ENCODE measurements at places on chromosomes 2 and 18.

- DNase-seq: no peak
Observed at GRCh38 chr2:159444754-159445153, 158.3 kb upstream of the WDSUB1 start.

DNA sequence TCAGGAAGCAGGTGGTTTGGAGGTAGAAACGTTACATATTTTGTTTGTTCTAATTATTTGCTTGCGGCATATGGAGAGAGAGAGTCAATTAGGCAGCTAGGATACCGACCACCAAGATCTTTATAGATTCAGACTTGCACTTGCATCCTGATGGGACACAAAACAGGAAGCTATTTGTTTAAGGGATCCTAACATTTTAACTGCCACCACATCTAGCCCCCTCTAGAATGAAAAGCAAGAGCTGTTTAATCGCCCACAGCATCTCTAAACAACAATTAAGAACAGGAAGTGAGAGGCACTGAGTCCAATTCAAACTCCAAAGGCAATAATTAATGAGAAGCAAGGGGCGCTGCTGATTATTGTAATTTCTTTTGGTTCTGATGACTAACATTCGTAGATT is 182.0 kb upstream of the LINC00305 start:
- DNase-seq: no peak

- DNase-seq: no peak
Observed at GRCh38 chr2:191638802-191639172, 39.1 kb upstream of the NABP1 start.

- DNase-seq: no peak
Observed at GRCh38 chr2:11669454-11670291, at the start of gene NTSR2. Gene NTSR2, minus strand, starts transcription at chr2:11670195. Its CDS starts 66 bp downstream, at chr2:11670129.

DNA sequence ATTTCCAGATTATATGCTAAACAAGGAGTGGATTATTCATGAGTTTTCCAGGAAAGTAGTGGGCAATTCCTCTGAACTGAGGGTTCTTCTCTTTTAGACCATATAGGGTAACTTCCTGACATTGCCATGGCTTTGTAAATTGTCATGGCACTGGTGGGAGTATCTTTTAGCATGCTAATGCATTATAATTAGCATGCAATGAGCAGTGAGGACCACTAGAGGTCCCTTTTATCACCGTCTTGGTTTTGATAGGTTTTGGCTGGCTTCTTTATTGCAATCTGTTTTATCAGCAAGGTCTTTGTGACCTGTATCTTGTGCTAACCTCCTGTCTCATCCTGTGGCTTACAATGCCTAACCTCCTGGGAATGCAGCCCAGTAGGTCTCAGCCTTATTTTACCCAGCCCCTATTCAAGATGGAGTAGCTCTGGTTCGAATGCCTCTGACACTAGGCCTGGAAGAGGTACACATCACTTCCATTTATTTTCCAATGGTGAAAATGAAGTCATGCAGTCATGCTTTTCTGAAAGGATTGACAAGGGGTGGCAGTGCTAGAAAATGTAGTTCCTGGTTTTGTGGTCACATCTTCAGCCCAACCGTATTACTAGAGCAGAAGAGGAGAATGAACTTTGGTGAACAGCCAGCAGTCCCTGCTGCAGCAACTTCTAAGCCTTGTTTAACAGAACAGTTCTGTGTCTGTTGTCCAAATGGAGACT is 26.6 kb upstream of the ITGA4 start:
- DNase-seq: no peak

Measured in stimulated activated CD4-positive, alpha-beta T cell treated with anti-CD3 and anti-CD28 coated beads, Interleukin-12 subunit alpha, Interleukin-12 subunit beta, amount 100 ng/mL, for 48 hours (primary cell).